ENCODE measurements at places on chromosomes 5 and 9. TPM values are rescaled to one million over a fixed set of nuclear protein-coding genes. Genes with fewer than 3 reads are reported as not detected.

The GFI1B gene
- not detected for total RNA-seq

The ZNG1A gene
- 27.3 TPM for total RNA-seq

The ANKRD20A1 gene
- 0.12 TPM for total RNA-seq

The TEX48 gene
- total RNA-seq, result not detected

The UNC13B gene
- total RNA-seq, result 20.7 TPM

The CTNNA1 gene
- total RNA-seq, result 494 TPM

The SUB1 gene
- 373 TPM for total RNA-seq

The MYOZ3 gene
- not detected for total RNA-seq

The CFAP77 gene
- not detected for total RNA-seq

The SPATA31C1 gene
- not detected for total RNA-seq
